Mammary microvascular endothelial cell (primary cell): ENCODE measurements at places on chromosomes 16 and 17. TPM values are rescaled to one million over a fixed set of nuclear protein-coding genes. Genes with fewer than 3 reads are reported as not detected.

The SMTNL2 gene
- 0.20 TPM in 1 of 2 replicates, not detected in the other for total RNA-seq

The PPP1R1B gene
- total RNA-seq = not detected in 2 replicates

The P2RX1 gene
- total RNA-seq = not detected in 2 replicates

The FBXW10 gene
- total RNA-seq = 0.07 TPM in 1 of 2 replicates, not detected in the other

The PAQR4 gene
- total RNA-seq = 23.8 and 24.1 TPM in 2 replicates

The STX8 gene
- 76.9 and 99.2 TPM in 2 replicates for total RNA-seq

The KCNH6 gene
- 0.13 TPM in 1 of 2 replicates, not detected in the other for total RNA-seq

The RSKR gene
- total RNA-seq = 1.5 and 2.5 TPM in 2 replicates

The SLFN14 gene
- not detected in 2 replicates for total RNA-seq

The SMIM36 gene
- not detected in 2 replicates for total RNA-seq

The AHSP gene
- not detected in 2 replicates for total RNA-seq

The PIK3R6 gene
- total RNA-seq = not detected in 2 replicates

The CMTM2 gene
- not detected in 2 replicates for total RNA-seq

The LITAFD gene
- total RNA-seq = not detected in 2 replicates

The NPIPA7 gene
- total RNA-seq = 4.6 and 10.9 TPM in 2 replicates

The SLC12A3 gene
- total RNA-seq = 0.20 TPM in 1 of 2 replicates, not detected in the other
